ENCODE measurements at places on chromosomes 6 and 20.

GRCh38 chr20:1909097-1909496 is 13.9 kb downstream of the SIRPA start:
- no peak for DNase-seq

DNA sequence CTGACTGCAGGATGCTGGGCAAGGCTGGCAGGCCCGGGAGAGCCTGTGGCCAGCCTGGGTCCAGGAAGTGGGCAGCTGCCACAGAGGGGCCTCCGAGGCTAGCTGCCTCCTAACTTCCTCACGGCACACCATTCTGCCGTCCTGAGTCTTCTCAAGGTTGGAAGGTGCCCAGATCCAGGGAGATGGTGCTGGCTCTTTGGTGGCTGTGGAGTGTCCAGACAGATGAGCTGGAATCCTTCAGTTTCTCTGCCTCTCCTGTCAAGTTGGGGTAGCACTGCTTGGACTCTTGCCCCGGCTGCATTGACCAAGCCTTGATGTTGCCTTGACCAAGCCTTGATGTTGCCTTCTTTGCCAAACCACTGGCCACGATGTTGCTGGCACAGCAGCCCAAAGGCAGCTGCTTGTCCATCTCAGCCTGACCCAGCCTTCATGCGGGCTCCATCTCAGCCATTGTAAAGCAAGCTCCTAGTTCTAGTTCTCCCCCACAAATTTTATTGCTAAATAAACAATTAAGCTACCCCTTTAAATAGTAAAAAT is 75.1 kb upstream of the AFDN start:
- no peak for DNase-seq

- DNase-seq, result no peak
Observed at GRCh38 chr20:52809003-52809402, 163.2 kb upstream of the TSHZ2 start.

- DNase-seq, result no peak
Observed at GRCh38 chr6:55290736-55291135, 36.5 kb upstream of the GFRAL start.

GRCh38 chr6:125509477-125509876 is 207.7 kb upstream of the HDDC2 start:
- DNase-seq, result no peak

DNA sequence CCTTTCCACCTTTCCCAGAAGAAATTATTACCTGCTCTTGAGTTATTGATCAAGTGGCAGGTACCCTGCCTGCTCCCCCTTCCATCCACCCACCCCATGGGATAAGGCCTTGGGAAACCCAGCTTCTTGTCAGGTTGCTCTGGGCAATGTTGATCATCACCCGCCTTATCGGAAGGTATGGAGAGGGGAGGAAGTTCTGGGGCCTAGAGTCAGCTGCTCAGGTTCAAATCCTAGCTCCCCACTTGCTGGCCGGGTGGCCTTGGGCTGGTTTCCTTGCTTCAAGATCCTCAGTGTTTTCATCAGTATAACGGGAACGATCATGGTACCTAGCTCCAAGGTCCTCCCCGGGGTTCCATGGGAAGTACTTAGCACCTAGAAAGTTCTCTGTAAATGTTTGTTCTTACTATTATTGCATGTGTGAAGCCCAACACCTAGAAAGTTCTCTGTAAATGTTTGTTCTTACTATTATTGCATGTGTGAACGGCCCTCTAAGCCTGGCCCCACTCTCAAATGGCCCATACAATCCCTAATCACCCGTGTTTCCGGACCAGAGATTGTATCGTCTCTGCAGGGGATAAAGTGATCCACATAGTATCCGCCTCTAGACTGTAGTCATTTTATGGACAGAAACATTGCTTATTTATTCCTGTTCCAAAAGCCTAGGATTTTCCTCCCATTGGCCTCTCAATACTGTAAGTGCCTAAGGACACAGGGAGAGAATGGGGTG is 1.1 kb upstream of the PREX1 start:
- no peak for DNase-seq

DNA sequence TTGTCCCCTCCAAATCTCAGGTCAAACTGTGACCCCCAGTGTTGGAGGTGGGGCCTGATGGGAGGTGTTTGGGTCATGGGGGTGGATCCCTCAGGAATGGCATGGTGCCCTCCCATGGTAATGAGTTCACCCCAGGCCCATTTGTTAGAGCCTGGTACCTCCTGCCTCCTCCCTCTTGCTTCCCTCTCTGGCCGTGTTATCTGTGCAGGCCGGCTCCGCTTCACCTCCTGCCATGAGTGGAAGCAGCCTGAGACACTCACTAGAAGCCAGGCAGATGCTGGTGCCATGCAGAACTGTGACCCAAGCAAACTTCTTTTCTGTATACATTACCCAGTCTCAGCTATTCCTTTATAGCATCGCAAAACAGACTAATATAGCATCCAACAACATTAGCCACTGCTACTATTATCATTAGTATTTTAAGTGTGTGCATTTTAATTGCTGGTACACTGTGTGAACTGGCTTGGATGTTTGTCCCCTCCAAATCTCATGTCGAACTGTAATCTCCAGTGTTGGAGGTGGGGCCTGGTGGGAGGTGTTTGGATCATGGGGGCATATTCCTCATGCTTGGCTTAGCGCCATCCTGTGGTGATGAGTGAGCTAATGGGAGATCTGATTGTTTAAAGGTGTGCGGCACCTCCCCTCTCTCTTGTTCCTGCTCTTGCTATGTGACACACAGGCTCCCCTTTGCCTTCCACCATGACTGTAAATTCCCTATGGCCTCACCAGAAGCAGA is 12.2 kb upstream of the OSER1 start:
- no peak for DNase-seq

DNA sequence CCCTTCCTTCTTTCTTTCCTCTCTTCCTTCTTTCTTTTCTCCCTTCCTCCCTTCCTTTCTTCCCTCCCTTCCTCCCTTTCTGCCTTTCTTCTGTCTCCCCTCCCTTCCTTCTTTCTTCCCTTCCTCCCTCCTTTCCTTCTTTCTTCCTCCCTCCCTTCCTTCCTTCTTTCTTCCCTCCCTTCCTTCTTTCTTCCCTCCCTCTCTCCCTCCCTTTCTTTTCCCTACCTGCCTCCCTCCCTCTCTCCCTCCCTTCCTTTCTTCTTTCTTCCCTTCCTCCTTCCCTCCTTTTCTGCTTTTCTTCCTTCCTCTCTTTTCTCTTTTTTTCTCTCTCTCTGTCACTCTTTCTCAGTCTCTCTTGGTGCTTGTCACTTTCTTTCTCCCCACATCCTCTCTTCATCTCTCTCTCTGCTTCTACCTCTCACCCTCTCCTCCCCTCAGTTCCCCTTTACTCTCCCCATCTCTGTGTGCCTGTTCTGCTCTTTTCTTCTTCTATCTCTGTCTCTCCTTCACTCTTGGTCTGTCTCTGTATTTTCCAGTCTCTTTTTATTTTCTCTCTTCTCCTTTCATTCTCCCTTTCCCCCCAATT is 30.1 kb upstream of the FAM83D start:
- no peak for DNase-seq

GRCh38 chr20:58878399-58878798 is 25.9 kb downstream of the GNAS start:
- no peak for DNase-seq

GRCh38 chr6:162621246-162621645 is 106.3 kb downstream of the PRKN start:
- no peak for DNase-seq

DNA sequence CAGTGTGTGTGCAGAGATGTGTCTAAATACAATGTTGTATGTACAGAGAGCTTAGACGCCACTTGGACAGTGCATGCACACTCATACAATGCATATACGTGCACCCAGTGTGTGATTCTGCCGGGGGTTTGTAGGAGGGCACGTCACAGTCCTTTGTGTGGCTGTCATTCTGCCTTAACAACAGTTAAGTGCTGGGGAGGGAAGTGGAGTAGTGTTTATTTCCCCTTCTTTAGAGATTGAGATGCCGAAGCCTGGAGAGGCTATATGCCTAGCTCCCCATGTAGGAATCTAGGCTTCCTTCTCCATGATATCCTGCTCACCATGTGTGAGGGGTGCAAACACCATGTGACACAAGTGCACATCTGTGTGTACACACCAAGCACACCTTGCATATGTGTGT is 38.2 kb downstream of the MDFI start:
- no peak for DNase-seq

- DNase-seq, result no peak
Observed at GRCh38 chr20:57013741-57014140, 252.7 kb downstream of the BMP7 start.

GRCh38 chr20:51470499-51470820 is 72.1 kb downstream of the NFATC2 start:
- no peak for DNase-seq

Measured in stimulated activated CD4-positive, alpha-beta T cell treated with anti-CD3 and anti-CD28 coated beads, Interleukin-12 subunit alpha, Interleukin-12 subunit beta, amount 100 ng/mL, for 48 hours (primary cell).